IMR-90 (cell line): ENCODE measurements at places on chromosomes 3 and 15.

DNA sequence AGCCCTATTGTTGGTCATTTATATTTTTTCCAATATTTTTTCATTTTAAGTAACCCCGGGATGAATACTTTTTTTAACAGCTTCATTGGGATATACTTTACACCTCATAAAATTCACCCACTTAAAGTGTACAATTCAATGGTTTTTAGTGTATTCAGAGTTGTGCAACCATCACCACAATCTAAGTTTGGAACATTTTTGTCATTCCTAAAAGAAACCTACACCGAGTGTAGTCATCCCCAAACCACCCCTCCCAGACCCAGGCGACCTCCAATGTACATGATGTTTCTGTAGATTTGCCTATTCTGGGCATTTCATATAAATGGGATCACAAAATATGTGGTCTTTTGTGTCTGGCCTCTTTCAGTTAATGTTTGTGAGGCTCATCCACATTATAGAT is 118.3 kb upstream of the FRMD4B start:
- no peak for DNase-seq

DNA sequence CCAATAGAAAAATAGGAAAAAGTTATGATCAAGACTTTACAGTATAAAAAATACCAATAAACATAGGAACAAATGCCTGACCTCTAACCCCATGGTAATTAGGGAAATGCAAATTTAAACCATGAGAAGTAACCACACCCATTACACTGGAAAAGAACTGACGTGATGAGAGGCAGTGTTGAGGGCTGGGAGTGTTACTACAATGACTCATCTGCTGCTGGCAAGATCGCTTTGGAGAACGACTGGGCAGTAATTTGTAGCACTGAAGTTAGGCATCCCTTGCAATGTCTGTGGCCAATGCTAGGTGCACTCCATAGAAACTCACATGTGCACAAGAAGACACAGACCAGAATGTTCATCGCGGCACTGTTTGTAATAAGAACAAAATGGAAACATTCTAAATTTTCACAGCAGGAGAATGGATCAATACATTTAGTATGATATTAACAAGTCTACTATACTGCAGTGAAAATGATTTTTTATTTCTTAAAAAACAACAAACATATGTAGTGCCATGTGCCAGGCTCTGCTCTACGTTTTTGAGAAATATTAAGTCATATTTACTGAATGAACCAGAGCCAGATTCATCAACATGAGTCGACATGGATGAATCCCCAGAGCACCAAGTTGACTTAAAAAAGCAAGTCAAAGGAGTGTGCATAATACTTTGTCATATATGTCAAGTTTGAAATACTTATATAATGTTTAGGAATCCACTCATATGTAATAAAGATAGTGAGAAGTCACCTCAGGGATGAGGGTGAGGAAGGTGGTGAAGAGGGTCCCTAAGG is 37.6 kb upstream of the EPHB3 start:
- peak; percentile 67 for DNase-seq

DNA sequence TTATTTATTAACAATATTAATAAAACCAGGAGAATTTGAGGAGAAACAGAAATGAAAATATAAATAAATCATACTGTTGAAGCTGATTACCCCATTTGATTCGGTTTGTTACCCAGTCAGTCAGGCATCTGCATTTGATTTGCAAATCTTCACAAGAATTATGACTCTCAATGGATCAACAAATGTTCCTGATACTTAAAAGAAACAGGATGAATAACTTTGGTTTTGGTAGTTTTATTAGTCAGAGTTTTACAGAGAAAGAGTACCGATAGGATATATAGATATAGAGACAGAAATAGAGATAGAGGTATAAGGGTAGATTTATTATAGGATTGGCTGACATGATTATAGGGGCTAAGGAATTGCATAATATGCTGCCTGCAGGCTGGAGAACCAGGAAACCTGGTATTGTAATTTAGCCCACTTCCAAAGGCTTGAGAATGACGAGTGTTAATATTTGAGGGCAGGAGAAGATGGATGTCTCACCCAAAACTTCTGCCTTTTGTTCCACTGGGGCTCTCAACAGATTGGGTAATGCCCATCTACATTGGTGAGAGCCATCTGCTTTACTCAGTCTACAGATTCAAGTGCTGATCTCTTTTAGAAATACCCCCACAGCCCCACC is 241.6 kb upstream of the COL8A1 start:
- no peak for DNase-seq

GRCh38 chr3:160169139-160169976 is 55.9 kb upstream of the C3orf80 start:
- peak; percentile 95 for DNase-seq

DNA sequence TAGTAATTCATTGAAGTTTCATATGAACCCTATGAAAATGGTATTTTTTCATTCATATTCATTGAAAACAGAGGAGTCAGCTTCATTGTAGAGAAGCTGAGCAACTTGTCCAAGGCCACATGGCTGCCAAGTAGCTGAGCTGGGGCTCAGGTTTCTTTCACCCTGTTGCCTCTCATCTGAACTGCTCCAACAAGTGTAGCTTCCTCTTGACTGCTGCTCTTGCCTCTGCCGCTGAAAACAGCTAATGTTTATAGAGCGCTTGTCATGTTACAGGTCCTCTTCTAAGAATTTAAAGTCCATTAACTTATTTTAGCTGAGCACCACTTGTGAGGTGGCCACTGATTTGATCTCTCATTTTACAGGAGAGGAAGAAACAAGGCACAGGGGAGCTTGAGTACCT is 81.1 kb downstream of the PDCD6IP start:
- peak; percentile 28 for DNase-seq

- DNase-seq, result peak; percentile 83
Measured at GRCh38 chr3:158727206-158728060, 4.8 kb downstream of the RARRES1 start.

DNA sequence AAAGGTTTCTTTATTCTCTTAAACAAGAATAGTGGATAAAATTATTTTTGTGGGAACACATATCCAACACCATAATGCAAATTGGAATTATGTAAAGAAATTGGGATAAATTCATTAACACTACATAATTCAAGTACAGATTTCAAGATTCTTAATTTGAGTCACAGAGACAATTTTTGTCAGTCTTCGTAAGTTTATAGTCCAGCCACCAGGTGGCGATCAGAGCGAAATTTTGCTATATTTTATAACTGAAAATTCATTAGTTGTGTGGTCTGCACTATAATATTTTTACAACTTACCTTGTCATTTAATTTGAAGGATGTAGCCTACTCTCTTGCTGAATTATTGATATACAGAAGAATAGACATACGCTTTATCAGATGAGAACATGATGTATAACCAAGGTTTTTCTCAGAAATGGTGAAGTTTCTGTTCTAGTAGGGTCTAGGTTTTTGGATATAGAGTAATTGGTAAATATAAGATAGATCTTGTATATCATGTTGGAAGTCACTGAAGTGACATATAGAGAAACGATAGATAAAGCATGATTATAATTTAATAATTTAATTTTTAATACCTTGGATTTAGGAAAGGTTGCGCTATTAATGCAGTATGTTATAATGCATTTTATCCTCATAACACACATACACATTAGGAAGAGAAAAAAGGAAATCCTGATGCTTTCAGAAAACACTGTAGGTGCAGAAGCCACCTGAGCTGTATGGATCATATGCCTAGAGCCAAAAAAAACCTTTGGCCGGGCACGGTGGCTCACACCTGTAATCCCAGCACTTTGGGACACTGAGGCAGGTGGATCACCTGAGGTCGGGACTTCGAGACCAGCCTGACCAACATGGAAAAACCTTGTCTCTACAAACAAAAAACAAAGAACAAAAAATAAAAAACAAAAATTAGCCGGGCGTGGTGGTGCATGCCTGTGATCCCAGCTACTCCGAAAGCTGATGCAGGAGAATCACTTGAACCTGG is 31.7 kb downstream of the PLSCR4 start:
- peak; percentile 44 for DNase-seq

GRCh38 chr15:66752078-66752477 is 50.0 kb downstream of the SMAD6 start:
- DNase-seq, result no peak

DNA sequence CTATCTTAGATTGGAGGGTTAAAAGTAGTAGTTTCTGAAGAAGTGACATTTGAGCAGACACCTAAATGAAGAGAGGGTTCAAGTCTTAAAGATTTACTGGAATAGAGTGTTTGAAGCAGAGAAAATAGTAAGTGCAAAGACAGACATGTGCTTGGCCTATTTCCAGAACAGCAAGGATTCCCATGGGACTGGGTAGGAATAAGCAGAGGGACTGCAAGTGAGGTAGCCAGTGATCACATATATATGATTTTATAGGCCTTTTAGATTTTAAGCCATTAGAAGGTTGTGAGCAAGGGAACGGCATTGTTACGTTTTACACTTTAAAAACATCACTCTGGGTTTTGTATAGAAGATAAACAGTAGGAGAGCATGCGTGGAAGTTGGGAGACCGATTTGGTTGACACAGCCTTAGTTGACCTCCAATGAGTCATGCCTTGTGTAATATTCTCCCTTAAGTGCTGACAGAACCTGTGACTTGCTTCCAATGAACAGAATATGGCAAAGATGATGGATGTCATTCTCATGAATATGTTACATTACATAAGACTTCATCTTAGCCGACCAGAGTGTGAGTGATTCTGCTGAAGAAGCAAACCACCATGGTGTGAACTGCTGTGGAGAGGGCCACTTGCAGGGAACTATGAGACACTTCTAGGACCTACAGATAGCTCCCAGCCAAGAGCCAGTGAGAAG is 37.1 kb upstream of the SLC4A7 start:
- DNase-seq, result peak; percentile 95

DNA sequence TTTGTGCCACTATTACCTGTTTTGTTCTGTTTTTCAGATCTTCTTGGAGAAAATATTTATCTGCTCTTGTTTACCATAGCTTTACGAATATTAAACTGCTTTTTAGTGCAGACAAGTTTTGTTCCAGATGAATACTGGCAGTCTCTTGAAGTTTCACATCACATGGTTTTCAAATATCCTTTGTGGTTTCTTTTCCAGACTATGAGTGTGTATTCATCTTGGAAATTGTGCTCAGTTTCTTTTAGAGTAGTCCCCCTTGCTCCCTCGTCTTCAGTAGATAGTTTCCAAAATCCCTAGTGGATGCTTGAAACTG is 1.2 kb downstream of the PIGB start:
- peak; percentile 10 for DNase-seq

- no peak for DNase-seq
Measured at GRCh38 chr3:152232679-152233078, 36.0 kb upstream of the MBNL1 start.

DNA sequence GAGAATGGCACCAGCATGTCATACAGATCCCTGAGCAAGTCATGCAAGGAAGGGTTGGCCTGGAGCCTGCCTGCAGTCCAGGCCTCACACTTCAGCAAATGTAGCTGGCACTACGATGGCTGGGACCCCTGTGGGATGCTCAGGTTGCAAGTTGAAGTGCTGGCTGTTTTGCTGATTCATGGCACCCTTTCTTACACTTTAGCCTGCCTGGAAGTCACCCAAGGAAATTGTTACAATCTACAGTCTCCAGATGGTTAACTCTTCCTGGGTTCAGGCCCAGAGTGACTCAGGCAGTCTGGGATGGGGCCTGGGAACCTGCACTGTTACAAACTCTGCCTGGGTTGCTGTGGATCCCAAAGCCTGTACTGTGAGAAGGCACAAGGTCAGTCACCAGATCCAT is 91.0 kb upstream of the SLC6A11 start:
- DNase-seq, result no peak

- DNase-seq, result peak; percentile 63
Measured at GRCh38 chr3:82133070-82133606, 371.7 kb upstream of the GBE1 start.

GRCh38 chr3:135020181-135020580 is 225.1 kb downstream of the EPHB1 start:
- DNase-seq, result no peak

DNA sequence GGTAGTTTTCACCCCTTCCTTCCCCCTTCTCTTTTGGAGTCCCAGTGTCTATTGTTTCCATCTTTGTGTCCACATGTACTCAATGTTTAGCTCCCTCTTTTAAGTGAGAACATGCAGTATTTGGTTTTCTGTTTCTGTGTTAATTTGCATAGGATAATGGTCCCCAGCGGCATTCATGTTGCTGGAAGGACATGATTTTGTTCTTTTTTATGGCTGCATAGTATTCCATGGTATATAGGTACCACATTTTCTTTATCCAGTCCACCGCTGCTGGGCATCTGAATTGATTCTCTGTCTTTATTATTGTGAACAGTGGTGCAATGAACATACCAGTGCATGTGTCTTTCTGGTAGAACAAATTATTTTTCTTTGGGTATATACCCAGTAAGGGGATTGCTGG is 7.7 kb upstream of the HDGFL3 start:
- DNase-seq, result no peak

- no peak for DNase-seq
Measured at GRCh38 chr3:16821053-16821452, 63.7 kb upstream of the PLCL2 start.

DNA sequence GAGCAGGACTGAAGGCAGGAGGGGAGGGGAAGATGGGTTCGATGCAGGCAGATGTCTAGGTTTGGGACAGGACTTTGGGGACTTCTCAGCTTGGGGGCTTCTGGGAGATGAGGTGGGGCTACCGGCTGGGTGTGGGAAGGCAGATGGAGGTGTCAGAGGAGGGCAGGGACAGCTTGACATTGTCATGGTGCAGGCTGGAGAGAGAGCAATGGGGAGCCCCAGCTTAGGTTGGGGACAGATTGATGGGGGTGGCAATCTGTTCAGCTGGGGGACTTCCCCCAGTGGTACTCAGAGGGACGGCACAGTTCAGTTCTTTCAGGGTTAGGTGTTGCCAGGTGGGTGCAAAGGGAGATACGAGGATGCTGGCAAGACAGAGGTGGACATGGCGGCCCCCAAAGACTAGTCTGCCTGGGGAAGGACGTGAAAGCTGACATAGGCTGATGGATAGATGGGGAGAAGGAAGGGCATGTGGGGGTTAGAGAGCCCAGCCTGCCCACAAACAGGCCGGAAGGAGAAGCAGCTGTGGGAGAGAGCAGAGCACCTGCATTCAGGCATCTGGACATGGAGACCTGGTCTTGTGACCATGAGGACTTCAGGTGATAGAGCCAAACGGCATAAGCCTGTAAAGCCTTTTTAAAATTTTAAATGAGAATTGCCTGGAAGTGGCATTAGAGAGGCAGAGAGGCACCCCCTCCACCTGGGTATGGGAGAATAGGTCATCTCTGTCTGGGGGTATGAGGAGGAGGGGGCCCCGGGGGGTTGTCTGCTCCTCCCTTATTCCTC is 21.1 kb downstream of the ACAA1 start:
- no peak for DNase-seq

DNA sequence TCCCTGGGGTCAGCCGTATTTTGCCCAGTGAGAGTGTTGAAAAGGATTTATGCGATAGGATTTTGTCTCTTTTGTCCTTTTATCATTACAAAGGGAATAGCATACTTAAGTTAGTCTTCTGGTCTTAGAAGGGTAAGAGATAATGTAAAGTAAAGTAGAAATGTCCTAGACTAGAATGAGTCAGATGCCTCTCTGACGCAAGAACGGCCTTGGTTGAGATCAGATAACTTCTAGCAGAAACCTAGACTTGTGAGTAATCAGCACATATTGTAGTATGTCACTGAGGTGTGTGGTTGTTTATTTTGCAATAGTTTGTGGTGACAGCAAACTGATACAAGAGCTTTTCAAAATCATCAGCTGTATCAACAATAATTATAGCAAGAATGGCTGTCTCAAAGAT is 866.1 kb downstream of the NSUN3 start:
- no peak for DNase-seq

GRCh38 chr3:105582015-105582414 is 215.3 kb downstream of the ALCAM start:
- no peak for DNase-seq
